ENCODE measurements at places on chromosomes 16 and 17. TPM values are rescaled to one million over a fixed set of nuclear protein-coding genes. Genes with fewer than 3 reads are reported as not detected.
A peak's percentile ranks its signal among the peaks of the same experiment; 100 is the strongest.

GRCh38 chr16:57146735-57147134 is 39.1 kb downstream of the PSME3IP1 start:
- peaks cover 4% of the 10 kb centered on the region for H3K36me3 ChIP-seq
- H3K27ac ChIP-seq: no peak overlapping the region
- no peak for DNase-seq
- no peaks in the 10 kb centered on the region for H3K27me3 ChIP-seq

DNA sequence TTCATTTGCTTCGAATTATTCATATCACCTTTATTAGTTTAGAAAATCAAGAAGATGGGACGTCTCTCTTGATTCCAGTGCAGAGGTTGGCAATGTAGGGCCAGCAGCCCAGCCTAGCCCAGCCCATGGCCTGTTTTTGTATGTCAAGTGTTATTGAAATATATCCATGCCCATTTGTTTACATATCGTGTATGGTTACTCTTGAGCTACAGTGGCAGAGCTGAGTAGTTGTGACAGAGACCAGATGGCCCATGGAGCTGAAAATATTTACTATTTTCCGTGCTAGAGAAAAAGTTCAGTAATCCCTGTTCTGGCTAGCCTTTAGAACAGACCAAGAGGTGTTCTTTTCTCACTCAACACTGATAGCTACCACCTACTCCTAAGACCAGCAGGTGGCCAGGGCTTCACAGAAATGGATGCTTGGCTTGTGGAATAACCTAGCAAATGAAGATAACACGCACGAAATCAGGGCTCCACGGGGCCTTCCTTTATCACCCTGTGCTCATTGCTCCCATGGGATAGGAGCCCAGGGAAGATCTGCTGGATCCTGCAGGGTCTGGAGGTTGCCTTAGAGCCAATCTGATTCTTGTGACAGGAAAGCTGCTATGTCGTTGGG is 123.2 kb upstream of the ANKFN1 start:
- H3K4me3 ChIP-seq: no peak overlapping the region
- no peak overlapping the region for H3K27ac ChIP-seq
- no peaks in the 10 kb centered on the region for H3K4me1 ChIP-seq
- DNase-seq: no peak
- no peaks in the 10 kb centered on the region for H3K27me3 ChIP-seq

- H3K27ac ChIP-seq: peak overlapping the region; percentile 99
- H3K36me3 ChIP-seq: peaks cover 2% of the 10 kb centered on the region
- H3K4me3 ChIP-seq: peak overlapping the region; percentile 96
- H3K4me1 ChIP-seq: peaks cover 28% of the 10 kb centered on the region
- H3K27me3 ChIP-seq: no peaks in the 10 kb centered on the region
Measured at GRCh38 chr16:21953541-21953902, 361 bp downstream of the UQCRC2 start.

DNA sequence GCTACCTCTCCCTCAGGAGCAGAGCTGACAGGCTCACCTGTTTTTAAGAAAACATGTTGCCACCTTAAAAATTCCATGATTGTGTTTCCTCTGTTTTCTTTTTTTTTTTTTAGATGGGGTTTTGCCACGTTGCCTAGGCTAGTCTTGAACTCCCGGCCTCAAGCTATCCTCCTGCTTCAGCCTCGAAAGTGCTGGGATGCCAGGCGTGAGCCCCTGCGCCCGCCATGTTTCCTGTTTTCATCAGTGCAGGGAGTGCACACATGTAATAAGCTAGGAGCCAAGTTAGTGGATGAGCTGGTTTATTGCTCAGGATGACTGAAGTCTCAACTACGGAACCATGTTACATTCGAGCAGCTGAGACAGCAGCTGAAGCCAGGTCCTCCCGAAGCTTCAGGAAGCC is 13.6 kb downstream of the MRM3 start:
- DNase-seq: no peak
- no peak overlapping the region for H3K27ac ChIP-seq
- H3K4me3 ChIP-seq: no peak overlapping the region
- H3K4me1 ChIP-seq: no peaks in the 10 kb centered on the region
- H3K36me3 ChIP-seq: peaks cover 3% of the 10 kb centered on the region
- no peaks in the 10 kb centered on the region for H3K27me3 ChIP-seq

- H3K27me3 ChIP-seq: no peaks in the 10 kb centered on the region
- DNase-seq: no peak
- no peaks in the 10 kb centered on the region for H3K4me1 ChIP-seq
- peaks cover 17% of the 10 kb centered on the region for H3K36me3 ChIP-seq
- no peak overlapping the region for H3K4me3 ChIP-seq
- H3K27ac ChIP-seq: no peak overlapping the region
Measured at GRCh38 chr16:4257646-4258556, 14.9 kb downstream of the TFAP4 start.

DNA sequence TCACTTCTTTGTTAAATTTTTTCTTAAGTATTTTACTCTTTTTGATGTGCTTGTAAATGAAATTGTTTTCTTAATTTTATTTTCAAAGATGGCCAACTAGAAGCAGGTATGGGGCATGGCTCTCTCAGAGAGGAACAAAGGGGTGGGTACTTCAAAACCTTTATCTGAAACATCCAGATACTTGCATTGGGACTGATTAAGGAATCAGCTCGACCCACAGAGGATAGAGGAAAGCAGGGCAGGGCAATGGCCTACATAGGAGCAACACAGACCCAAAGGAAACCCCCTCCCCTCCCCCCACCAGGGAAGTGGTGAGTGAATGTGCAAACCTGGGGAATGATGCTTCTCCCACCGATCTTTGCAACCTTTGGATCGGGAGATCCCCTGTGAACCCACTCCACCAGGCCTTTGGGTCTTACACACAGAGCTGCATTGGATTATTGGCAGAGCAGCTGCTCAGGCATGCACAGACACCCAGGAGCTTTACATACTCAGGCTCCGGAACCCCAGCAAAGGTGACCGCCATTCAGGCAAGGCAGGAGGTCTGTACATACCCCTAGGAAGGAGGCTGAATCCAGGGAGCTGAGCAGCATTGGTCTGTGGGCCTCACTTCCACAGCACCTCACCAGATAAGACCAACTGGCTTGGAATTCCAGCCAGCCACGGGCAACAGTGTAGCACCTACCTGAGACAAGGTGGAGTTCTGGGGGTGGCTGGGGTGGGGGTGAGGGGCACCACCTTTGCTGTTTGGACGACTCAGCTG is 3.0 kb upstream of the CCR7 start:
- no peaks in the 10 kb centered on the region for H3K36me3 ChIP-seq
- no peak for DNase-seq

DNA sequence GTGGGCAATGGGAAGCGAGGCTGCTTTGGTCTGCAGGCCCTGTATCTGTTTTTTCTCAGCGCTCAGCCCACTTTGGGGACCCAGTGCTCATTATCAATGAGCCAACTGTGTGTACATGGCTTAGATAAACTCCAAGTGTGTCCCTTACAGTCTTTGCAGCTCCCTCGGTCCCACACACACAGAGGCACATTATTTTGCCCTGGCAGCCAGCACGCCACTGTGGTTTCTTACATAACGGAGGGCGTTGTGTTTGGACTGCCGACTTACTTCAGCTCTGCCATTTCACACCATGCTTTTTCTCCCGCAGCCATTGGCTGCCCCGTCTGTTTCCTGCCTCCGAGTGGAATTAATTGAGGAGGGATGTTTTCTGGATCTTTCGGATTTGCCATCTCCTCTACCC is 56.5 kb upstream of the CLEC18A start:
- H3K27me3 ChIP-seq: no peaks in the 10 kb centered on the region
- H3K4me1 ChIP-seq: no peaks in the 10 kb centered on the region
- DNase-seq: no peak
- no peak overlapping the region for H3K4me3 ChIP-seq

GRCh38 chr16:15521390-15521757 is 87.0 kb downstream of the BMERB1 start:
- no peak overlapping the region for H3K4me3 ChIP-seq
- no peak for DNase-seq
- H3K27me3 ChIP-seq: no peaks in the 10 kb centered on the region
- no peak overlapping the region for H3K27ac ChIP-seq
- H3K4me1 ChIP-seq: no peaks in the 10 kb centered on the region

- H3K36me3 ChIP-seq: peaks cover 3% of the 10 kb centered on the region
- no peaks in the 10 kb centered on the region for H3K4me1 ChIP-seq
- no peak overlapping the region for H3K4me3 ChIP-seq
- no peak for DNase-seq
- H3K27ac ChIP-seq: no peak overlapping the region
Measured at GRCh38 chr17:81984773-81985410, 7.5 kb downstream of the ASPSCR1 start.

- DNase-seq: no peak
- H3K36me3 ChIP-seq: no peaks in the 10 kb centered on the region
- no peaks in the 10 kb centered on the region for H3K27me3 ChIP-seq
- H3K4me1 ChIP-seq: peaks cover 3% of the 10 kb centered on the region
- no peak overlapping the region for H3K27ac ChIP-seq
Measured at GRCh38 chr17:81189670-81190530, 23.9 kb upstream of the AATK start.

DNA sequence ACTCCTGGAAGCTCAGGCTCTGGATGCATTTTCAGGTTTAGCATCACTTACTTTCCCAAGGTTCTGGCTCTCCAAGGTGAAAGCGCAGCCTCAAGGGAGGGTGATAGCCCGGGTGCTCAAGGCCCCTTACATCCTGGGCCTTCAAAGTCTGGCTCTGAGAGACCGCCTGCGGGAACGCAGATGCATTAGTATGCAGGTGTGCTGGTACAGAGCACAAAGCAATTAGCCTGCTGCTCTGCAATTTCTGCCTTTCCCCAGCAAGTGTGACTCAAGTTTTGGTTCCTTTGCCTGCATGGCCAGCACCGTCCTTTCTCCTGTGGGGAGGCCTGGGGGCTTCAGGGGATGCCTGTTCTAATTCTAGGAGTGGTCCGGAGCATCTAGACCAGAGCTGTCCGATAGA is 116.2 kb downstream of the AATF start:
- H3K4me1 ChIP-seq: no peaks in the 10 kb centered on the region
- no peak overlapping the region for H3K27ac ChIP-seq
- H3K27me3 ChIP-seq: no peaks in the 10 kb centered on the region
- DNase-seq: no peak

DNA sequence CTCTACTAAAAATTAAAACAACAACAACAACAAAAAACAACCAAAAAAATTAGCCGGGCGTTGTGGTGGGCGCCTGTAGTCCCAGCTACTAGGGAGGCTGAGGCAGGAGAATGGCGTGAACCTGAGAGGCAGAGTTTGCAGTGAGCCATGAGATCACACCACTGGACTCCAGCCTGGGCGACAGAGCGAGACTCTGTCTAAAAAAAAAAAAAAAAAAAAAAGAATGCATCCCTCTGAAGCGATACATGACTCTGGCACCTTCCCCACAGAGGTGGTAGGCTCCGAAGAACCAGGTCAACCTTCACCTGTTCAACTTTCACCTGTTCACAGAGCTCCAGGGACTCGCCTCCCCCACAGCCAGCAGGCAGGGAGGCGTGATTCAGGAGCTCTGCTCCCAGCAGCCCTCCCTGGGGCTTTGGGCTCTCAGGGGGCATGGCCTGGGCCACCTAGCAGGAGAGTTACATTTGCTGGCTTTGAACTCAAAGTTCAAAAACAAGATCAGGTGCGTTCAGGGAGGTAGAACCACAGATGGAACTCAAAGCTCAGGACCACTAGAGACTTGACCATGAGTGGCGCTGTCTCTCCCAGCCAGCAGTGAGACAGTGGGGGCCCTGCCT is 5.6 kb downstream of the VAC14 start:
- no peak overlapping the region for H3K27ac ChIP-seq
- peaks cover 44% of the 10 kb centered on the region for H3K4me1 ChIP-seq
- no peaks in the 10 kb centered on the region for H3K36me3 ChIP-seq
- DNase-seq: no peak
- H3K4me3 ChIP-seq: no peak overlapping the region
- no peaks in the 10 kb centered on the region for H3K27me3 ChIP-seq

DNA sequence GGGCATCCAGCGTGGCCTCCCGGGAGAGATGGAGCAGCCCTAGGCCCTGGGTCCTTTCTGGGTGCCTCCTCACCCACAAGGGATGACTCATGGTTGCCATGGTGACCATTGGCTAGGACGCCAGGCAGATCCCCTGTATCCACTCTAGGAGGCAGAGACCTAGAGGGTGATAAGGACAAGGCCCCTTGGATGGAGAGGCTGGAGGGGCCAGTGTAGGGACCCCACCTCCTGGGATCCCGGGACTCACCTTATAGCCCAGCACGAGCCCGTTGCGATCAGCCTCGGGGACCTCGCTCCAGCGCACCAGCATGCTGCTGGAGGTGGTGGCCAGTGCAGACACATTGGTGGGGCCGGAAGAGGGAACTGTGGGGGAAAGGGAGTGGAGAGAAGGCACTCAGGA is 82.2 kb upstream of the CDC42EP4 start:
- no peak for DNase-seq
- no peaks in the 10 kb centered on the region for H3K27me3 ChIP-seq
- H3K36me3 ChIP-seq: no peaks in the 10 kb centered on the region
- H3K4me3 ChIP-seq: no peak overlapping the region
- no peaks in the 10 kb centered on the region for H3K4me1 ChIP-seq
- no peak overlapping the region for H3K27ac ChIP-seq

DNA sequence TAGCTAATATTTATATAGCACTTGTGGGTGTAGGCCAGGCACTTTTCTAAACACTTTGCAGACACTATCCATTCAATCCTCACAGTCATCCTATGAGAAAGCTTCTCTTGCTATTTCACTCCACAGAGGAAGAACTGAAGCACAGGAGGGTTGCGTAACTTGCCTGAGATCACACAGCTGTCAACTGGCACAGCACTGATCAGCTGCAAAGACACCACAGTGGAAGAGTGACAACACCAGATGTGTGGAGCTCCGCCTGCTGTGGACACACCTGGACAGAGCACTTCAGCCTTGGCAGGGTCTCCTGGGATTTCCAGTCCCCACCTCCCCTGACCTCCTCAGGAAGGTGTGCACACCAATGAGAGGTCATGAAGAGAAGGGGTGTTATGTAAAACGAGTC is 13.3 kb upstream of the CNEP1R1 start:
- H3K36me3 ChIP-seq: no peaks in the 10 kb centered on the region
- H3K27me3 ChIP-seq: no peaks in the 10 kb centered on the region
- H3K4me3 ChIP-seq: no peak overlapping the region
- no peak for DNase-seq

The CACNG3 gene
- total RNA-seq: not detected

The CCDC200 gene
- not detected for total RNA-seq

The CD300LG gene
- total RNA-seq: not detected

The TLCD1 gene
- 7.3 TPM for total RNA-seq

The RHBDL1 gene
- 1.3 TPM for total RNA-seq

The PRSS21 gene
- 58.3 TPM for total RNA-seq

The NPIPA8 gene
- not detected for total RNA-seq

The CEP112 gene
- total RNA-seq: 0.21 TPM

The PRR14 gene
- total RNA-seq: 58.5 TPM

The PARD6A gene
- total RNA-seq: 6.2 TPM
